ENCODE measurements at places on chromosomes 1 and 21. TPM values are rescaled to one million over a fixed set of nuclear protein-coding genes. Genes with fewer than 3 reads are reported as not detected.

CNTN2 gene
- not detected for total RNA-seq

CYP4B1 gene
- 51.7 TPM for total RNA-seq

KRTAP12-2 gene
- not detected for total RNA-seq

CD244 gene
- 1.2 TPM for total RNA-seq

KDF1 gene
- not detected for total RNA-seq

AMY1C gene
- 1.4 TPM for total RNA-seq

RNU1-3 gene
- 6,201 TPM for total RNA-seq

COPA gene
- 163 TPM for total RNA-seq

MROH7 gene
- 20.9 TPM for total RNA-seq

ST6GALNAC5 gene
- 9.9 TPM for total RNA-seq

AGMAT gene
- 0.30 TPM for total RNA-seq

EXOSC10 gene
- total RNA-seq = 45.3 TPM

RGS7 gene
- total RNA-seq = not detected

CYP2J2 gene
- total RNA-seq = 0.25 TPM

MFSD2A gene
- total RNA-seq = 2.3 TPM

KCNJ9 gene
- not detected for total RNA-seq

FMO1 gene
- total RNA-seq = 4.5 TPM

LIPI gene
- not detected for total RNA-seq

NCMAP gene
- 0.60 TPM for total RNA-seq

DYNLT4 gene
- total RNA-seq = 1.2 TPM

DRAXIN gene
- 0.33 TPM for total RNA-seq

PGLYRP4 gene
- not detected for total RNA-seq

PYHIN1 gene
- 0.65 TPM for total RNA-seq

DIRAS3 gene
- total RNA-seq = 55.2 TPM

SPAG17 gene
- 1.7 TPM for total RNA-seq

AIRE gene
- total RNA-seq = not detected

AQP10 gene
- total RNA-seq = 1.0 TPM

AZIN2 gene
- total RNA-seq = 7.6 TPM

NEXN gene
- 2.4 TPM for total RNA-seq

C1QB gene
- total RNA-seq = 43.6 TPM

CA6 gene
- not detected for total RNA-seq

S100A12 gene
- 2.4 TPM for total RNA-seq

AJAP1 gene
- total RNA-seq = 12.5 TPM

SIK1 gene
- total RNA-seq = 38.2 TPM

SNAP47 gene
- total RNA-seq = 135 TPM

GNAT2 gene
- total RNA-seq = not detected

SPRR4 gene
- total RNA-seq = not detected

LRRC7 gene
- not detected for total RNA-seq

GIPC2 gene
- total RNA-seq = 3.3 TPM

CCDC185 gene
- not detected for total RNA-seq

SESN2 gene
- total RNA-seq = 25.0 TPM

CREG1 gene
- total RNA-seq = 89.8 TPM

CDA gene
- not detected for total RNA-seq

DYNLT5 gene
- total RNA-seq = 0.30 TPM

TLCD4 gene
- 6.2 TPM for total RNA-seq

MYOG gene
- total RNA-seq = not detected

GPA33 gene
- 1.3 TPM for total RNA-seq

KANK4 gene
- 0.23 TPM for total RNA-seq

RNASEL gene
- total RNA-seq = 11.6 TPM

SLAMF6 gene
- total RNA-seq = 0.46 TPM

RIIAD1 gene
- total RNA-seq = 0.60 TPM

CFAP141 gene
- total RNA-seq = not detected

S100A3 gene
- total RNA-seq = 1.0 TPM

UCK2 gene
- 22.7 TPM for total RNA-seq

LRRN2 gene
- 5.5 TPM for total RNA-seq

Data from ovary (tissue), 10 donors.